GOT3 (cell line): ENCODE measurements at places on chromosomes 1 and 21.

DNA sequence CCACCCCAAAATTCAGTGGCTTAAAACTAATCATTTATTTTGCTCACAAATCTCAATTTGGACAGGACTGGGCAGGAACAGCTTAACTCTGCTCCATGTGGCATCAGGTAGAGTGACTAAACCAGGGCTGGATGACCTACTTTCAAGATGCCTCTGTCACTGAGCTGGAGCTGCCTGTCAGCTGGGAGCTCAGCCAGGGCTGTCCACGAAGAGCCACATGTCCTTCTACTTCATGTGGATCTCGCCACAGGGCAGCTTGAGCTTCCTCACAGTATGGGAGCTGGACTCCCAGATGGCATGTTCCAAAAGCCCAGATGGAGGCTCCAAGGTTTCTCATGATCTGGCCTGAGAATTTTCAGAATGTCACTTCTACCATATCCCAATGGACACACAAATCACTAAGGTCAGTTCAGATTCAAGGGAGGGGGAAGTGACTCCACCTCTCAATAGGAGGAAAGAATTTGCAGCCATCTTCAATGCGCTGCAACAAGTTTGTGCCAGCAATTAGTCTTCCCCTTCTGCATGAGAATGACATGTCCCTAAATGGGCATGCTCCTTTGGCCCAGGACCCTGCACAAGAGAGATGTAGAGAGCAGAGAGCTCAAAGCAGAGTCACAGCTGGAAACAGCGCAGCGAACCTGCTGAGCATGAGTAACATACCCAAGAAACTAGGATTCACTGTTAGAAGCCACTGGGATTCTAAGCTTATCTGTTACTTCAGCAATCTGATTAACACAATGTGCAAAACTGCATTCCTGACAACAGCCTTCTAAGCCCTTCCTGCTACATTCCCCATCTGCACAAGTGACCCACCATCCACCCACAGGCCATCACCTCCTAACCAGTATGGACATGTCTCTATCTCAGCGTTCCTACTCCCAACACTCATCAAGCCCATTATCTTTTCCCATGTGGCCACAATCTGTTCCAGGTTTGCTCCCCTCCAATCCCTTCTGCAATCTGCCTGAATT is 17.0 kb downstream of the HLCS start:
- no peak for DNase-seq

GRCh38 chr1:9079988-9080704 is 10.7 kb upstream of the SLC2A5 start:
- no peak for DNase-seq

DNA sequence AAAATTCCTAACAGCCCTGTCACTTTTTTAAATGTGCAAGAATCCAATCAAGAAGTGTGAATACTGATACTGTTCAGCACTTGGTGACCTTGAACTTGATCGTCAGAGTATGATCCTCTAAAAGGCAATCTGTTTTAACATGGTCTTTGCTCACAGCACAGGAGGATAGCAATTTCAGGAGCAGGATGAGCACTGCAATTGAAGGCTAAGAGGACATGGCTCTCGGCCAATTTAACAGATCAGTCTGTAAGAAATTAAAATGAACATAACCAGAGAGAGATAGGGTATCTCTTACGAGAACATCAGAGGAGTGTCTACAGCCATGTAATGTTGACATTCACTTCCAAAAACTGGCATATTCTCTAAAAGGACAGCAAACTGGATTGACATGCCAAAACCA is 243.1 kb downstream of the LTN1 start:
- DNase-seq, result no peak

- DNase-seq, result no peak
Measured at GRCh38 chr1:245128381-245129101, 26.2 kb upstream of the KIF26B start.

GRCh38 chr1:234605399-234605982 is 4.5 kb downstream of the IRF2BP2 start:
- DNase-seq, result no peak

DNA sequence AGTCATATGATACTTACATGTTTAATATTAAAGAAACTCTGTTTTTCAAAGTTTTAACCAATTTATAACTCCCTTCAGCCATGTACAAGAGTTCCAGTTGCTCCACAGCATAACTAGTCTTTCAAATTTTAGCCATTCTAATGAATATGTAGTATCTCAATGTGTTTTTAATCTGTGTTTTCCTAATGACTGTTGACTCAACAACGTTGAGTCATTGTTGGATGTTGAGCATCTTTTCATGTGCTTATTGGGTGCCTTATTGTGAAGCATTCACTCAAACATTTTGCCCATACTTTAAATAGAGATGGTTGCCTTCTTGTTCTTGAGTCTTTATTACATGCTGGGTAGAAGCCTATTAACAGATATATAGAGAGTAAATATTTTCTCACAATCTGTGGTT is 240.2 kb upstream of the LYPLAL1 start:
- no peak for DNase-seq
